ENCODE measurements at places on chromosomes 11 and 22.

DNA sequence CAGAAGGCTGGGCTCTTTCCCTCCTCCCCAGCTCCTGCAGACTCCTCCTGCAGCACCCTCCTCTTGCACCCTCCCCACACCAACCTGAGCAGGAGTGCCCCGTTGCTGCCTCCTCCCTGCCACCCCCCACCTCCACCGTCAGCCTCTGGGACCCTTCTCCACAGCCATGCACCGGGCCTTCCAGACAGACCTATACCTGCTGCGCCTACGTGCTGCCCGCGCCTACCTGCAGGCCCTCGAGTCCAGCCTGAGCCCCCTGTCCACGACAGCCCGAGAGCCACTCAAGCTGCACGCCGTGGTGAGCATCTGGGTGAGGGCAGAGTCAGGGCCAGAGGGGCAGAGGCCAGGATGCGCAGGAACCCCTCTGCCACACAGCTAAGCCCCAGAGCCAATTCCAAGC, 16.2 kb downstream of the ZDHHC24 start:
- no peak for DNase-seq

- no peak for DNase-seq
Measured at GRCh38 chr11:94557421-94557820, 9.7 kb upstream of the PIWIL4 start.

DNA sequence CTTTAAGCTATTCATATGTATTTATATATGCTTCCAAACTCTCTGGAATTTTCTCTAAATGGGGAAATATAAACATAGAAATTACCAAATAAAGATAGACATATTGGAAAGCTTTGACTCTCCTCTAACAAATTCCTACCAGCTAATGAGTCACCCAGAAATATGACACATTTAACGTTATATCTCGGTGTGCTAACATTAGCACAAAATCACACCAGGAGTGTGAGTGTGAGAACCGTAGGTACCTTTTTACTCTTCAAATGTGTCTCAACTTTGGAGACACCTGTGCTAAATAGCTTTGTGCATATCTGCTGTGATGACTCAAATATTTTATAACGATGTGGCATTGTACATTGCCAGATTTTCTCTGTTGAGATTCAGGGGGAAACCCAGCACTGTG, 714.4 kb downstream of the METTL15 start:
- DNase-seq: no peak

- DNase-seq: no peak
Measured at GRCh38 chr22:47419239-47419638, 656.8 kb downstream of the TBC1D22A start.

DNA sequence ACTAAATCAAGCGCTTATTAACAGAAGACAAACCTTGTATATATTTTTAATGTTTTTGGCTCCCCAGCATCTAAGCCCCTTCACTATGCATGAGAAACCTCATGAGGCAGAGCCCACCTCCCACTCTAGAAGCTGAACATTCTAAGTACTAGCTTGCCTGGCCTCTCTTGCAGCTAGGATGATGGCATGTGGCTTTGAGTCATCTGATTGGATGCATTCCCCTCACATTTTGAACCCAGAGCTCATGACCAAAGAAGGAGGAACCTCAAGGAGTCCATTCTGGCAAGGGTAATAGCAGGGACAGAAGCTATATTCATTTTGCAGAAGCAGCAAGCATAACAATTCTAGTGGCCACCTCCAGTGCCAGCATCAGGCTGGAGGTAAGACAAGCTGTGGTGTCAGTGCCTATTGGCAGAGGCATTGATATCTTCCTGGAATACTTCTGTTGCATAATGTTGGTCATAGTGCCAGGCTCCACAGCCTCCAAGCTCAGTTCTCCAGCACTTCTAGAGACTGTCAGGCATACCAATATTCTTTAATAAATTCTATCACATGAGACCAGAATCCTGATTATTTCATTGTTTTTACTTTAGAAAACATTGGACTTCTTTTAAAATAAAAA, 14.2 kb upstream of the ZC3H12C start:
- no peak for DNase-seq

GRCh38 chr22:28557184-28557583, 122.5 kb downstream of the TTC28 start:
- no peak for DNase-seq

DNA sequence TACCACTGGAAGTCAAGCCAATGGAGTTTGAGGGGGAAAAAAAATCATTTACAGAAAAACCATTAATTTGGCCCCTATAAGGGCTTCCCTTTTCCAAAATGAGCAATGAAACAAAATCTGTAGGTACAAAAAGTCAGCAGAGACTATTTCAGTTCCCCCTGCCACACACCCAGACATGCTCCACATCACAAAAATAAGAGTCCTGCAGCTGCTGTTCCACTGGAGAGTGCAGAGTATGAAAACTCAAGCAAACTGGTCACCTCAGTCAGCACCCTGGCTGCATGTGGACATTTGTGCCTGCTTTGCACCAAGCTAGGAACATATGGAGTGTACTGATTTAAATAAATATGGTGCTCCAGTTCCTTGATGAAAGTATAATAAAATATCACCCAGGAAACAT, 15.1 kb downstream of the POU2AF1 start:
- DNase-seq: no peak

GRCh38 chr11:2564008-2564530, 119.3 kb downstream of the KCNQ1 start:
- no peak for DNase-seq

DNA sequence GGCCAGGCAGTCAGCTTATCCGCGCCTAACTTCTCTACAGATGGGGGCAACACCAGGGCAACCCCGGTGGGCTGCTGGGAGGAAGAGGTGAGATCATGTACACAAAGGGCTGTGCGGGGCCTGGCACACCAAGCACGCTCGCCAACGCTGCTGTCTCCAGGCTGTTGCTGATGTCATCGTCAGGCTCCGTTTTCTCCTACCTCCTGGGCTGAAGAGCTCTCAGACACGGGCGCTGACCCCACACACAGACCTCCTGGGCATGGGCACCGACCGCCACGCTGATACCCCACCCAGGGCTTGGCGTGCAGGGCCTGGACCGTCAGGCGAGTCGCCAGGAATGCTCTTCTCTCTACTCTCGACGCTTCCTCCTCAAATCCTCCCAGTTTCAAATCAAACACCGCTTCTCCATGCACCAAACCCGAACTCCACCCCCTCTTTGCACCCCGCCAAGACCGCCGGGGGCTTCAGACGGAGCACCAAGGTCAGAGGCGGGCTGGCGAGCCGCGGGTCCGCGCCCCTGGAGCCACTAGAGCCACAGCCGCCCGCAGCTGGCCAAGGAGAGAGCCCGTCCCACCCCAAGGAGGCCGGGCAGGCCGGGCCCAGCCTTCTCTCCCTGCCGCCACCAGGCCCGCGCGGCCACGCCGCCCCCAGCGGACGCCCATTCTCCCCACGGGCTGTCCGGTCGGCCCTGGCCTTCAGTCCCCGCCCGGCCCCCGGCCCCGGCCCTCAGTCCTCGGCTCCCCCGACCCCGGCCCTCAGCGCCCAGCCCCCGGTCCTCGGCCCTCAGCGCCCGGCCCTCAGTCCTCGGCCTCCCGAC, 772 bp downstream of the SBF1 start:
- no peak for DNase-seq

DNA sequence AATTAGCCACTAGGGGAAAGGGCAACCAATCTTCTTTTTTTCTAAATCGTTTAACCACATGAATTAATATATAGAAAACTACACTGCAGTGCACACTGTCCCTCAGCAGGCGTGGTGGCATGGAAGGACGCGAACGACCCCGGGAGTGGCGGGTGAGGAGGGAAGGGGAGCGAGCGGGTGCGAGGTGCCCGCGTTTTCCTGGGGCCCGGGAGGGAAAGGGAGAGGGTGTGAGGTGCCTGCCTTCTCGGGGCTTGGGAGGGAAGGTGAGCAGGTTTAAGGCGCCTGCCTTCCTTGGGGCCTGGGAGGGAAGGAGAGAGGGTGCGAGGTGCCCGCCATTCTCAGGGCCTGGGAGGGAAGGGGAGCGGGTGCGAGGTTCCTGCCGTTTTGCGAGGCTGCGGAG, 765 bp downstream of the GAB4 start:
- no peak for DNase-seq

- DNase-seq: no peak
Measured at GRCh38 chr11:107804971-107805370, 53.6 kb downstream of the SLC35F2 start.

GRCh38 chr11:17431139-17431538, 42.7 kb upstream of the KCNJ11 start:
- DNase-seq: no peak

DNA sequence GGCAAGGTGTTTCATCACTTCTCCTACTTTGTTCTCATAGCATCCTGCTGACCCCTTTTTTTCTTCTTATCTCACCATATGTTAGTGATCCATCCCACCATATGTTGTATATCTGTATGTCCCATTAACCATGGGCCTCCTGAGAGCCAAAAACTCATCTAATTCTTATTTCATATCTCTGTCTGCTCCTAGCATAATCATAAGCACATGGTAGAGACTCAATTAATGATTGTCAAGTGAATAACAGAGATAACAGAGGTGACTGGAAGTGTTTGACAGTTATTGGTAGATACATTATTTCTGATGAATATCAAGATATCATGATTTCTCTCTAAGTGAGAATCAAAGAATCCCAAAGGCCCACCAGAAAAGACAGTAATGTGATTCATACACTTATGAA, 138.1 kb upstream of the MPPED2 start:
- DNase-seq: no peak

- peak; percentile 19 for DNase-seq
Measured at GRCh38 chr11:1628506-1629325, 859 bp upstream of the KRTAP5-5 start.

- no peak for DNase-seq
Measured at GRCh38 chr11:88521399-88521798, 183.9 kb upstream of the CTSC start.

GRCh38 chr11:62516736-62517371, 29.8 kb downstream of the AHNAK start:
- DNase-seq: no peak

DNA sequence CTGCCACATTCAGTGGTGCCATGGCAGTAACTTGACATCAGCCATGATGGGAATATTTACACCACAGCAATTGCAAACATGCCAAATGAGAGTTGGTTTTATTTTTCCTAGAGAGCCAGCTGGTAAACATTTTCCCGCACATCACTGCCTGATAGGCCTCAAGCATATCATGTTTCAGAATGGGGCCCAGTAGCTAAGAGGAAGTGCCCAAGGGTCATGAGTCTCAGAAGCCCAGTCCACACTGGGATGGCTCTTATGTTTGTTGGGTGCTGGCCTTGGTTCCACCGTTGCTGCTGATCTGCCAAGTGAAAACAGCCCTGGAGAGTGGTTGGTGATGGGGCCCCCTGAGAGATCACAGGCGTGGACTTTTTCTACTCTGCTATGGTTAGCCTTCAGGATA, 64.3 kb upstream of the NAV2 start:
- no peak for DNase-seq

- peak; percentile 70 for DNase-seq
Measured at GRCh38 chr11:11072067-11072466, 214.2 kb upstream of the ZBED5 start.

GRCh38 chr22:30872285-30873041, 96.1 kb downstream of the MORC2 start:
- no peak for DNase-seq

DNA sequence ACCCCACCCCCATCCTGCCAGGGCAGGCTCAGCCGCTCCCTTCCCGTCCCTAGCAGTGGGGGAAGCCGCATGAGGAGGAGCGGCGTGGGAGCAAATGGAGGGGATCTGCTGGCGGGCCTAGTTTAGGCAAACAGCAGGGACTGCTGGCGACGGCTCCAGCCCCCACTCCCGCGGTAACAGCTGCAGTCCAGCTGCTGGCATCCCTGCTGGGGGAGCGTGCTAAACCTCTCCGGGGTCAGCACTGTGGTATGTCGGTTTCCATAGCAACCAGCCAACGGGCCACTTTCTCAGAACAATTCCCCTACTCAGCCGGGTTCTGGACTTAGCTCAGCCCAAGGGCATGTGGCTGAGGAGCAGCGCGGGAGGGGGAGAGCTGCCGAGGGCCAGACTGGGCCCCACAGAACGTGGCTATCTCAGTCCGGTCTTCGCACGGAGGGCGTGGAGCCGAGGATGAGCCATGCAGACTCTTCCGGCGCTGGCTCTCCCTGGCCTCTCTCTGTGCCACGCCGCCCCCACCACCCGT, 98.8 kb downstream of the PKNOX2 start:
- DNase-seq: peak; percentile 12

DNA sequence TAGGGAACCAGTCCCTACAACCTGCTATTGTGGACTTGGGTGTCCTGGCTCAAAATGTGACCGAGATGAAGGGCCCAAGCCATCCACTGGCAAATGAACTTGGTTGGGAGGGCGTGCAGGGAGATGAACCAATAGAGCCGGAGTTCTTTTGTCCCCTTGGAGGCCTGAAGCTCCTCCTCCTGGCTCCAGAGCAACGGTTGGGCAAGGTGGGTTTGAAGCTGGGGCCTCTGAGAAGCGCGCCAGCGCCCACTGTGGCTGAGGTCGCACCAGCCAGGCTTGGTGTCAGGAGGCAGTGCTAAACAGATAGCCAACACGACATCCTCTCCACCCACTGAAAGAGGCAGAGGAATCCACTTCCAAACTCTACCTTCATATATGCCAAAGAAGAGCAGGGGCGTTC, 36.0 kb upstream of the PACSIN2 start:
- DNase-seq: no peak

- no peak for DNase-seq
Measured at GRCh38 chr11:120121336-120121735, 16.6 kb downstream of the TRIM29 start.

DNA sequence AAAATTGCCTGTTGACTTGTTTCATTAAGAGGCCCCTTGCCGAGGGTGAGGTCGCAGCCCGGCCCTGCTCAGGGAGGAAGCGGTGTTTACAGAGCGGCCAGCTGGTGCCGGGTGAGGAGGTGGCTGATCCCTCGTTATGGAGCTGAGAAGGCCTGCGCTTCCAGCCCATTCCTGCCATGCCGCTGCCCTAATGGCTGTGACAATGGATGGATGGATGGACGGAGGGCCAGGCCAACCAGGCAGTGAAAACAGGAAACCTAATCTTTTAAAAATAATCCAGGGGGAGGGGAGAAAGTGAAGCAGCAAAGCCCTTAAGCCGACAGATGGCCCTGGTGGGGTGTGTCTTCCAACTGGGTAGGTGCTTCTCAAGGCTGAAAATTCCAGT, 38.5 kb downstream of the BCR start:
- DNase-seq: peak; percentile 17

Measured in NCI-H345 (cell line).